ENCODE measurements at places on chromosomes 3 and 15. TPM values are rescaled to one million over a fixed set of nuclear protein-coding genes. Genes with fewer than 3 reads are reported as not detected.

The CCDC80 gene
- total RNA-seq: 318 TPM

The CPN2 gene
- total RNA-seq: not detected

The EAF2 gene
- total RNA-seq: 1.4 TPM

The CXCR6 gene
- total RNA-seq: not detected

The MKRN3 gene
- total RNA-seq: not detected

The ACP3 gene
- total RNA-seq: 9.5 TPM

The TRH gene
- total RNA-seq: 0.18 TPM

The CSPG5 gene
- total RNA-seq: not detected

The HYKK gene
- total RNA-seq: 1.2 TPM

The COL8A1 gene
- 114 TPM for total RNA-seq

The GOLGA6A gene
- not detected for total RNA-seq

The SLCO3A1 gene
- 2.5 TPM for total RNA-seq

The UNC45A gene
- 55.4 TPM for total RNA-seq

The GUCA1C gene
- total RNA-seq: not detected

The DHFR2 gene
- total RNA-seq: 1.6 TPM

The SLC24A5 gene
- total RNA-seq: not detected

The VILL gene
- total RNA-seq: 2.6 TPM

The CNTN4 gene
- total RNA-seq: not detected

The MCF2L2 gene
- total RNA-seq: 0.29 TPM

The GOLGA6B gene
- not detected for total RNA-seq

The SNRPN gene
- 66.3 TPM for total RNA-seq

The ARL14 gene
- not detected for total RNA-seq

The TMED3 gene
- total RNA-seq: 259 TPM

The RSRC1 gene
- 28.9 TPM for total RNA-seq

The TMEM266 gene
- total RNA-seq: not detected

The SERINC4 gene
- total RNA-seq: not detected

The ARHGAP11A gene
- total RNA-seq: 18.5 TPM

The LXN gene
- 346 TPM for total RNA-seq

The PYGO1 gene
- 3.9 TPM for total RNA-seq

The BBS4 gene
- total RNA-seq: 26.2 TPM

The EIF2B5 gene
- total RNA-seq: 20.4 TPM

The FAM219B gene
- total RNA-seq: 22.2 TPM

The QARS1 gene
- total RNA-seq: 334 TPM

The SLC6A1 gene
- total RNA-seq: not detected

The EEF1AKMT4 gene
- 5.3 TPM for total RNA-seq

The RYR3 gene
- not detected for total RNA-seq

The DPPA2 gene
- total RNA-seq: not detected

The INO80 gene
- total RNA-seq: 12.7 TPM

The CTDSPL gene
- total RNA-seq: 21.9 TPM

Measured in myometrial cell (primary cell).